Lung microvascular endothelial cell (primary cell): ENCODE measurements at places on chromosomes 13 and 19.

DNA sequence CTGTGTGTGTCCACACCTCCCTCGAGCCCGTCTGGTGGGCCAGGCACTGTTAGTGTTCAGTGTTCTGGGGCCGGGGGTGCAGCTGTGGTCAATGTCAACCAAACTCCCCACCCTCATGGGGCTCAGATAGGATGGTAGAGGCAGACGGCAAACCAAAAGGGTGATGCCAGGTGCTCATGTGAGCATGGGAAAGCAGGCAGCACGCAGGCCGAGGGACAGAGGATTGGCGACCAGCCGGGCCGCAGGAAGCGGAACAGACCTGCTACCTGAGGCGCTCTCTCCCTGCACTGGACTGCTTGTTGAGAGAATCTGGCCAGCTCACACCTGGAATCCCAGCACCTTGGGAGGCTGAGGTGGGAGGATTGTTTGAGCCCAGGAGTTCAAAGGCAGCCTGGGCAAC, 29.1 kb downstream of the DHX34 start:
- DNase-seq = no peak

DNA sequence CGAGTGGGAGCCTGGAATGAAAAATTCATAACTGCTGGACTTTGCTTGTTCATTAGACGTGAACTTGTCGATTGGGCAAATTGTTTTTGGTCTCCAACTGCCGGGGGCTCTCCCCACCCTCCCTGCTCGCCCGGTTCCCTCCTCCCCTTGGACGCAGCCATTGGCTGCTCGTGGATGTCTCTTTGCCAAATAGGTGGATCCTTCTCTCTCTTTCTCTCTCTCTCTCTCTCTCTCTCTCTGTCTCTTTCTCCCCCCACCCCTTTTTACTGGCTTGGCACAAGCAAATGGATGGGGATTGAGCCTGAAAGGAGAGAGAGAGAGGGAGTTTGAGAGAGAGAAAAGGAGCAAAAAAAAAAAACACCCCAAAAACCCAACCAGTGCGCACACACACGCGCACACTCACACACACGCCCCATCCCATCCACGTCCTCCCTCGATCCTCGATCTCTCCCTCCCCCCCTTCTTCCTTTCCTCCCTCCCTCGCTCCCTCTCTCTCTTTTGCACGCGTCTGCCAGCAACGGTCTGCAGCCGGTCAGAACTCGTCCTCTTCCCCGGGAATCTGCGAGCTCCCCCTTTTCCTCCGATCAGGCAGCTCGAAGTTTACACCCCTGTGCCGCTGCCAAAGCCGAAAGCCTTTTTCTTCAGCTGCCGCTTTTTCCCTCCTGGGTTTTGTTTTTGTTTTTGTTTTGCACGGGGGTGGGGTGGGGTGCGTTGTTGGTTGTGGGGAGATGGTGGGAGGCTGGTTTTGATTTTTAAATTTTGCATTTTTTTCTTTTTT, 27.8 kb downstream of the NFIX start:
- peak; percentile 88 for DNase-seq

- no peak for DNase-seq
Measured at GRCh38 chr19:38070573-38070972, 153.4 kb downstream of the DPF1 start.

- peak; percentile 20 for DNase-seq
Measured at GRCh38 chr19:6616011-6616410, 25.1 kb upstream of the CD70 start.

DNA sequence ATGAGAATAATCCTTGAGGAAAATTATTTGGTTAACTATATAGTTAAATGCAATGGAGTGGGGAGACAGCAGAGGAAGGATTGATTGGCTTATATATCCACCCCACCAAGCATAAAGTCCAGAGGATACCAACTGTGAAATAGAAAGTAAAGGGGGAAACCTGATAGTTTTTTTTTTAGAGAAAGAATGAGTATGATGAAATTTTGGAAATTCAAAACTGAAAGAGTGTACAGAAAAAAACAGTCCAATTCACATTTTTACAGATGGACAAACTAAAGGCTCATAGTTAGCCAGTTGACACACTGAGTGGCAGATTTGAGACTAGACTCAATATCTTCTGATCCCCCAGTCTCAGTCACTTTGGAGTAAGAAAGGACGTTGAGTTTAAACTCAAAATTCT, 51.1 kb downstream of the FNDC3A start:
- DNase-seq = no peak

GRCh38 chr19:37829526-37829925, 50.1 kb upstream of the ZNF573 start:
- no peak for DNase-seq

DNA sequence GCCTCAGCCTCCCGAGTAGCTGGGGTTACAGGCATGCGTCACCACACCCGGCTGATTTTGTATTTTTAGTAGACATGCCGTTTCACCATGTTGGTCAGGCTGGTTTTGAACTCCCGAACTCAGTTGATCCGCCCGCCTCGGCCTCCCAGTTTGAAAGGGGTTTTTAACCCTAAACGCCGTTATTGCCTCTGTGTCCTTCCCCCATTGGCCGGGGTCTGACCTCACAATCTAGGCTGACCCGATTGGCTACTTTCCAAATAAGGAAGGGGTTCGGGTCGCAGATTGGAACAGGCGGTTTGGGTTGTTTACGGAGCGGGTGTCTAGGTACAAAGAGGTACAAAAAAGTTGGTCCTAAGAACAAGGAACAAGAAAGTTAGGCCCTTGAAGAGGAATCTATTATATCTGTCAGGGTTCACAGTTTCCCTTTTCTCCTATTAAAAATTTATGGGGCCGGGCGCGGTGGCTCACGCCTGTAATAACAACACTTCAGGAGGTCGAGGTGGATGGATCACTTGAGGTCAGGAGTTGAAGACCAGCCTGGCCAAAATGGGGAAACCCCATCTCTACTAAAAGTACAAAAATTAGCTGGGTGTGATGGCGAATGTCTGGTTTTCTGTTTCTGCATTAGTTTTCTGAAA, 1.0 kb downstream of the ZNF253 start:
- peak; percentile 28 for DNase-seq

DNA sequence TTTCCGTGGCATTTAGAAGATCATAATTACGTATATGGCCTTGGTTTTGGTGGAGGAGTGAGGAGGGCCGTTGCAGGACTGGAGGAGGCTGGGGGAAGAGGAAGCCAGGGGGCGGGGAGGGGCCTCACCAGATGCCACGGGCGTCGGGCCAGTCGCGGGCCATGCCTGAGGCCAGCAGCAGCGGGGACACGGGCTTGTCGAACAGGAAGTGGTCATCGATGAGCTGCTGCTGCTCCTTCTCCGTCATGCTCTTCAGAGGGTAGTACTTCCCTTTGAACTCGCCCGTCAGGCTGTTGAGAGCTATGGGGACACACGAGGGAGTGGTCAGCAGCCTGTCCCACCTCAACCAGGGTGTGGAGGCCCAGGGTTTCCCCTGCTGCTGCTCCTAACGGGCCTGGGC, 11.1 kb downstream of the CKM start:
- no peak for DNase-seq

DNA sequence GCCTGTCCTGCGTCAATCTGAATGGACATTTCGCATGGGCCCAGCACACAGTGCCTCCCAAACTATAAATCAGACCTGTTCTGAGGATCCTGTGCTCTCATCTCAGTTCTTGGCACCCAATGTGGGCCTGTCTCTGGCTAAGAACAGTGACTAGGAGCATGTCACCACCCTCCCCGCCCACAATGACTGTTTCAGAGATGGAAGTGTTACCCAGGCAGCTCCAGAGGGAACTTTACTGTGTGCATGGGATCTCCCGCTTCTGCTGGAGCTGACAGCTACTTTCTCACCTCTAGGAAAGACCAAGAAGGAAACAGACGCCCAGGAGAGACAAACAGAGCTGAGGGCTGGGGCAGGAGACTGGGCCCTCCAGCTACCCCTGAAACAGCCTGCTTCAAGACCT, 45.0 kb downstream of the KCTD15 start:
- no peak for DNase-seq

DNA sequence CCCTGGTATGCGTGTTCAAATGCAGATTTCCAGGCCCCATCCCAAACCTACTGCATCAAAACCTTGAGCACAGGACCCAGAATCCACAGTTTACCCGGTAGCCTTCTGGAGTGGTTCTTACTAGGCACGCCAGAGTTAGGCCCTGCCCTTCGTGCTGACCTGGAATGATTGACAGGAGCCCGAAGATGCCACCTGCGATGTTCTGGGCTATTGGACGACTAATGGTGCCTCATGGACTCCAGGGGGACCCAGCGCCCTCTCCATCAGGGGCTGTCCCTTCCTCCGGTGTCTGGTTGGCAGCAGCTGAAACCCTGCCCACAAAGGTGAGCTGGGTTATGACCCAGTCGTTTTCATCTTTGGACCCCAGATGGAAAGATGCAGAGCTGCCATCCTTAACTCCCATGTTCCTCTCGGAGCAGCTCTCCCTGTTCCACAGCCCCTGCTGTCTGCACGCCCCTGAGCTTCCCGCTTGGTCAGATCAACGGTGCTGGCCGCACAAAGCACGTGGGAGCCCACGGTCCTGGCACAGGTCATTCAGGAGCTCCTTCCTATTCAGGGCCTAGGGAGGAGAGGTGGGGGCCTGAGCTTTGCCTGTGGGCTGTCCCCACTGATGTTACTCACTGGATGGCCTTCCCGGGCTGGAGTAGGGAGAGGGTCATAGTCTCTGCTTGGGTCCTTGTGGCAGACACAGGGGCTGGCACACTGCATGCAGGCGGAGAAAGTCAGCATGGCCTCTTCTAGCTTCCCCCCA, 65.8 kb downstream of the GPR12 start:
- DNase-seq = no peak

GRCh38 chr19:18461471-18461870, 23.5 kb upstream of the ISYNA1 start:
- DNase-seq = no peak

DNA sequence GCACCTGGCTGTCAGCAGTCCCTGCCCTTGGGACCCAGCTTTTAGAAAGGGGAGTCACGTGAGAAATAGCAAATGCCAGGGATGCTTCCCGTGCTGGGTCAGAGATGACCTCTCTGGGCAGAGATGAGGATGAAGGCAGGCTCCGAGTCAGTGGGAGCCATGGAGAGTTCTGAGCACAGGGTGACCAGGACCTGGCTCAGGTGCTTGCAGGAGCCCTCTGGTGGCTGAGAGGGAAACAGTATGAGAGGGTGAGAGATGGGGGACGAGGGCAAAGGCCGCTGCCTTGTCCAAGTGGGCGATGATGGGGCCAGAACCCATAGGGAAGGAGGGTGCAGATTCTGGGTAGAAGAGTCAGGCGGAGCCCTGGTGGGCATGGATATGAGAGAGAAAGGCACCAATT, 15.8 kb downstream of the TMED1 start:
- DNase-seq = no peak

- DNase-seq = peak; percentile 62
Measured at GRCh38 chr13:104773775-104774174, 1707.6 kb upstream of the SLC10A2 start.

GRCh38 chr19:17076543-17076991, 990 bp downstream of the MYO9B start:
- DNase-seq = peak; percentile 35

DNA sequence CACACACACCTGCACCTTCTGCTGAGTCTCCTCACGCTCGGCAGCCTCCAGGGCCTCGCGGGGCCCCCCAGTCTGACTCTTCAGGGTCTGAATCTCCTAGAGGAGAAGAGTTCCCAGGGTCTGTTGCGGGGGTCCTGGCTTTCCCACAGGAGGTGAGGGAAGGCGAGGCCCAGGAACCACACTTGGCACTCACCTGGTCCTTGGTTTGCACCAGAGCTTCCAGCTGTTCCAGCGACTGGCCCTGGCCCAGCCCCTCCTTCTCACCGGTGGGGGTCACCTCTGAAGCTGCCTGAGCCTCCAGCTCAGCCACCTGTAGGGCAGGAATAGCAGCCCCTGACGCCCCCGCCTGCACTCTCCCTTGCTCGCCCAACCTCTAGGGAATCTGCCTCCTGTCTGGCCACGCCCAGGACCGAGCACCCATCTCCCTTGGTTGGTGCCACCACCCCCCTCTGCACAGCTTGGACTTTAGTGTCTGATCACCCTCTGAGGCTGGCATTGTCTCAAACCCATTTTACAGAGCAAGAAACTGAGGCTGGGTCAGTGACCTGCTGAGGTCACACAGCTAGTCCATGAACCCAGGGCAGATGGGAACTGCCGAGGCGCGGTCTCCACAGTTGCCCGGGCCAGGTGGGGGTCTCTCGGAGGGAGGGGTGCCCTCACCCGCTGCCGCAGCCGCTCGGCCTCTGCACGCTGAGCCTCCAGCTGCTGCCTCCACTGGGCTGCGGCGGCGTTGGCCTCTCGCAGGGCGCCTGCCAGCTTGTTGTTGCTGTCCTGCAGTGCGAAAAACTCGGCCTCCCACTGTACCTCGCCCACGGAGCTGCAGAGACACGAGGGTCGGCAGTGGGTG, 9.5 kb downstream of the HOMER3 start:
- DNase-seq = no peak

GRCh38 chr19:57321751-57322150, 1.5 kb downstream of the ZNF543 start:
- no peak for DNase-seq

- no peak for DNase-seq
Measured at GRCh38 chr19:41172297-41173164, 20.5 kb upstream of the CYP2S1 start.

GRCh38 chr19:23971598-23971997, 56.9 kb downstream of the ZNF726 start:
- DNase-seq = no peak

DNA sequence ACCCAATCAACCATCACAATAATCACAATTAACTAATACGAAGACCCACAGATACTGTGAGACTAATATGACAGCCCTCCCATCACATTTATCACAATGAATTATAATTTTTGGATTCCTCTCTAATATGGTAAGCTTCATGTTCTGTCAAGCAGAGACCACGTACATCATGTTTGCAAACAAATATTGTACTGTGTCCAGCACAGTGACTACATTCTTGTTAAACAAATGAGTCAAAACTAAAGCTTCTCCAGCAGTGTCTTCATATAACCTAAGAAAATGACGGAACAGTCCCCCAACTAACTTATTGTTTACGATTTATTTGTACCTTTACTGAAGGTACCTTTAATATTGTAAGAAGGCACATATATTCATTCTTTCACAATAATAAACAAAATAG, 292.6 kb downstream of the ENOX1 start:
- DNase-seq = no peak

DNA sequence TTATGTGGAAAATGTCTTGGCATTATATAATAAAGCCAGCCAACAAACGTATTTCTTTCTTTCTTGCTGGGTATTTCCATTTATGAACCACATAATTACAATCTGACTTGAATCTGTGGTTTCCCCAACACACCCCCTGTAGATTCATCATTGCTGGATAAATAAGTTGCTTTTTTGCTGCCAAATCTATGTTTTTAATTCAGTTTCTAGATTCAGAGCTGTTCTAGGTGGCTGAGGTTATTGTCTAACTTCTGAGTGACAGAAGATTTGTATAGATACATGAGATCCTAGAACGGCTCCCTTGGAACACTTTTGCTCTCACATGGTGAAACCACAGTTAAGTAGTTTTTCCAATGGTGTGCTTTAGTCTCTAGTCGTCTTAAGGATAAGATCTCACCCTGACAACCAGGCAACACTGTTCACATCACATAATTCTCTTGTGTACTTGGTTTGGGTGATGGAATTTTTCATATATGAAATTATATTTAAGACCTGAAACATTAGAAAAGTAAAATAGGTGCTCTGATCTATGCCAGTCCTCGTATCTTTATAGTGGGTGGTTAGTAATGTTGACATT, 239.1 kb downstream of the KLF12 start:
- DNase-seq = no peak

GRCh38 chr19:46646402-46646801, 10.4 kb upstream of the GNG8 start:
- no peak for DNase-seq

GRCh38 chr13:88648598-88649373, 977.6 kb downstream of the SLITRK5 start:
- no peak for DNase-seq

- DNase-seq = no peak
Measured at GRCh38 chr13:83499286-83499685, 383.0 kb downstream of the SLITRK1 start.

GRCh38 chr19:28656644-28657043, 556.3 kb downstream of the UQCRFS1 start:
- DNase-seq = no peak
